ENCODE measurements at places on chromosomes 1 and 21.
A peak's percentile ranks its signal among the peaks of the same experiment; 100 is the strongest.

GRCh38 chr1:114368560-114369255, 142.3 kb downstream of the TRIM33 start:
- no peak for DNase-seq

GRCh38 chr1:52919723-52920483, 1.6 kb downstream of the ECHDC2 start:
- DNase-seq = no peak

DNA sequence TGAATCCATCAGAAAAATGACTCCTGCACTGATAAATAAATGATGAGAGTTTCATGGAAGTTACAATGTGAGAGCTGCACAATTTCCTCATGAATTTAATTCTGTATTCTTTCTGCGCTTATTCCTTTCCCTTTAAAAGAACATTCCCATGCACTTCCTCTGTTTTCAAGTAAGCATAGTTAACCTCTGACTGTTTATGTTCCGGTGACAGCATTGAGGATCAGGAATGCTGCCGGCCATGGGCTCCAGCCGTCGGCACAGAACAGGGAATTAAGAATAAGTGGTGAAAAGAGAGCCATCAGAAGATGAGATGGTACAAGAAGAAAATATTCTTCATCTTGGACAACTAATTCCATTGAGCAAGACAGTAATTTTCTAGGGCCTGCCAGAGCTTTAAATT, 65.3 kb downstream of the SUSD4 start:
- peak; percentile 24 for DNase-seq

DNA sequence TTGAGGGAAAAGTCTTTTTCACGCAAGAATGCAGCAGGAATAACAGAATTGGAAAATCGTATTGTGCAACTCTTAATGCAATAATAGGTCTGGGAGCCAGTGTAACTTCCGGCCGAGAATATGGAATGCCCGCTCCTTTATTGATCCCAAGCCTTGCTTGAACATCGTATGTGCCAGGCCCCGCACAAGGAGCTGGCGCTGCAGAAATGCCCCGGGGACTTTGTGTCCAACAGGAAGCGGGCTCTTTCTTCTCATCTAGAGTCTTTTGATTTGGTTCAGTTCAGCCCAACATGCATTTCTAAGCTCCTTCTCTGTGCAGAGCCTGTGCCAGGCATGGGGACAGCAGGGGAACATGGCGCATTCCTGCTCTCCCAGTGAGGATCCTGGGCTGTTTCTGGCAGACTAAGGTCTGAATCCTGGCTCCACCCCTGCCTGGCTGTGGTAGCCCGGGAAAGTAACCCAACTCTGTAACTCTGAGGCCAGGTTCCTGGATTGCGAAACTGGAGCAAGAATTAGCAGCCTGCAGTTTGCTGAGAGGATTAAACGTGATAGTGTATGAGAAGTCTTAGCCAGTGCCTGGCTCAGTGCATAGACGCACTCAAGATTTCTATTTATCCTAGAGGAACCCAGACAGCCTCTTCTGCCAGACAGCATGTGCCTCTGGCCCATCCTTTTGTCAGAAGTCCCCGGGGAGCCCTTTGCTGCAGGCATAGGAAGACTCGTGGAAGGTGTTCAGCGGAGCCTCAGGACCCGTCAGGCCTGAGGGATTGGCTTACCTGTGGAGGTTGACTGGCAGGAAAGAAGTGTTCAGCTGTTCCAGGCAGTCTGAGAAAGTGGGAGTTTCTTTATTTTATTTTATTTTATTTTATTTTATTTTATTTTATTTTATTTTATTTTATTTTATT, 987 bp upstream of the CDCP2 start:
- DNase-seq = peak; percentile 69

GRCh38 chr1:70143048-70143659, 62.2 kb downstream of the LRRC40 start:
- peak; percentile 14 for DNase-seq

GRCh38 chr21:46622226-46622625, 13.2 kb upstream of the PRMT2 start:
- no peak for DNase-seq

DNA sequence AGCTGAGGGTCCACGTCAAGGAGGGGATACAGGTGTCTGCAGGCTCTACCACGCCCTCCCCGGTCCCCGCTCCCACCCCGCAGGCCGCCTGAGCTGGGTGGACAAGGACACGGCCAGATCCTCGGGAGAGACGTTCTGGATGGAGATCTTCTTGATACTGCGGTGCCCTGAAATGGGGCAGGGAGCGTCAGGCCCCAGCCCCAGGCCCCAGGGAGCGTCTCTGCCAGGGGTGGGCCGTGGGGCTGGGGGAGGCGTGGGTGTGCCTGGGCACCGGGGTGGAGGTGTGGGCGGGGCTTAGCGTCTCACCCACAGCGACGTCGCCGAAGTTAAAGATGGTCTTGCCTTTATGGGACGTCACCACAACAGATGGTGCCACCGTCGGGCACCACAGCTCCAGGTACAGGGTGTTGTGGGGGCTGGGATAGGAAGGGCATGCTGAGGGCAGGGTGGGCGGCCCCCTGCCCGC, 7.3 kb upstream of the TMEM52 start:
- DNase-seq = no peak

DNA sequence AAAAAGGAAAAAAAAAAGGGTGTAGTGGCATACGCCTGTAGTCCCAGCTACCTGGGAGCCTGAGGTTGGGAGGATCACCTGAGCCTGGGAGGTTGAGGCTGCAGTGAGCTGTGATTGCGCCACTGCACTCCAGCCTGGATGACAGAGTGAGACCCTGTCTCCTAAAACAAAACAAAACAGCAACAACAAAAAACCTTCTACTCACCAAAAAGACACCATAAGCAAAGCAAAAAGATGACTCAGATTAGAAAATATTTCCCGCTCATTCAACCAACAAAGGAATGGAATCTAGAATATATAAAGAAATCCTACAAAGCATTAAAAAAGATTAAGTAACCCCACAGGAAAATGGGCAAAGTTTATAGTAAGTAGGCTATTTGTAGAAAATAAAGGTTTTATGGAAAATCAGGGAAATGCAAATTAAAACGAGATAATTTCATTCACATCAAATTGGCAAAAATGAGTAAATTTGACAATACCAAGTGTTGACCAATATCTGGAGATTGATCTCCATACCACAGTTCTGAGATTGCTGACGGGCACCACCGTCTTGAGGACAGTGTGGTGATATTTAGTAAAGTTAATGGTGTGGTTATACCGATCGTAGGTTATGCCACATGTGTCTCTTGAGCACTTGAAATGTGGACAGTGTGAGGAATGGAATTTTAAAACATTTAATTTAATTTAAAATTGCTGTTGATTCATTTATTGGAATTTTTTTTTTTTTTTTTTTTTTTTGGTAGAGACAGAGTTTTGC, 54.0 kb downstream of the PIK3CD start:
- DNase-seq = no peak

- no peak for DNase-seq
Observed at GRCh38 chr21:44442266-44443125, 12.8 kb upstream of the LRRC3 start.

DNA sequence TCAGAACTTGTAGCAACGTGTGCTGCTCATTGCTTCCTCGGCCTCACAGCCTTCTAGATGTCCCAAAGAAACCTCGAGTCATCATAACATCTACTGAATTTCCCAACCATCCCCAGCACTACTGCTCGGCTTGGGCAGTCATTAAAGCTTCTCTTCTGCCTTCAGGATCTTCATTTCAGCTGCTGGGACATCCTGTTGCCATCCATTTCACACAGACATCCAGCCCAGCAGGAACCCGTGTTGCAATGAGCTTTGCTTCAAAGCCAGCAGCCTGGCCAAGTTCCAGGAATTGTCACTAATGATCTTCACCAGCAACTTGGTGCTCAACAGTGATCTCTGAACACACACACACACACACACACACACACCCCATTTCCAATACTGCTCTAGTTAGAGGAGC, 18.5 kb downstream of the WLS start:
- no peak for DNase-seq

DNA sequence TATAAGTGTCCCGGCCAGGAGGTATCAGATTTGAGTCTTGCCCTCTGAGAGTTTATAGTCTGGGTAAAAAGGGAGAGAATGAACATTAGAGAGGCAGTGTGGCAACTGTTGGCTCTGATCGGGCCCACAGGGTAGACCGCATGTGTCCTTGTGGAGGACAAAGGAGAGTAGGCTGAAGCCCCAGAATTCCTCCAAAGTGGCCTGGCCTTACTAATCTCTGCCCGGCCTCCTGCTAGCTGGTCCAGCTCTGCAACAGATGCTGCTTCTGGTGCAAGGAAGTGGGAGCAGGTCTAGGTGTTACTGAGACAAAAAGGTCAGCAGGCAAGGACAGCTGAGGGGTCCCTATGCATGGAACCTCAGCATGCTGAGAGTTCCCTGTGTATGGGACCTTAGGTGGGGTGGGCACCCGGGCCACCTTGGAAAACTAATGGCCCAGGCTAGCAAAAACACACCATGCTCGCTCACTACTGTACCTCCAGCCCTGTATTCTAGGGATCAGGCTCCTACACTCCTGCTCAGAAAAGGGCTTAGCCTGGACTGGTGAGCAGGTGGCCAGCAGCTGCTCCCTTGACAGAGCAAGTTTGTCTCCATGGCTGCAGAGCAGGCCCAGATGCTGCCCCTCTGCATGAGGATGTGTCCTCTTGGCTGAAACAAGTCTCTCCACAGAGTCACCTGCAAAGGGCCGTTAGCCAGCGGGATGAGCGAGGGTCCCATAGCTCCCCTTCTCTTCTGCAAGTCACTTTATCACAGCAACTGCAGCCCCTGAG, 30.3 kb upstream of the RGS16 start:
- no peak for DNase-seq

DNA sequence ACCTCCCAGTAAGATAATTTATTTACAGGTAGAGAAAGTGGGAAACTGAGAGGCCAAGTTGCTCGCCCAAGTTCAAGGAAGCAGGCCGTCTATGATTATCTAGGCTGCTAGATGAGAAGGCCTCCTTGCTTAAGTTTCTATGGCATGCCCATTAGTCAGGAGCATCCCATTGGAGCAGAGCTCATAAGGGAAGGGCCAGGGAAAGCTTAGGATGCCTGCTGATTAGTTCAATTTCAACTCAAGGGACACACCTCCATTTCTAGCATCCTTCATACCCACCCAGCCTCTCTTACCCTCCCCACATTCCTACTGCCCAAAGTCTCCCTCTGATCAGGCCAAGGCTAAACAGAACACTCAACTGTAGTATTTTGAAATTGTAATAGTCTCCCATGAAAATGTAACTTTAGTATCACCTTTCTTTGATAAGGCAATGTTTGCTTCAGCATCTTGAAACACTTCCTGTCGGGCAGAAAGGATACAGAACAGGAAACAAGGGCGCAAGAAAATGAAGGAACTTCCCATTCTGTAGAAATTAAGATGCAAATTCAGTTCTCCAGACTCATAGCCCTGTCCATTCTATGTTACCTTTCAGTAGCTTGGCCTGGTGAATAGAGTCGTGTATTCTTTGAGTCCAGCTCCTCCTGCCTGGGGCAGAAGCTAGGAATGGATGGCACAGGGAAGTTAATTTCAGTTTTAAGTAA, 46.3 kb upstream of the TARBP1 start:
- no peak for DNase-seq

DNA sequence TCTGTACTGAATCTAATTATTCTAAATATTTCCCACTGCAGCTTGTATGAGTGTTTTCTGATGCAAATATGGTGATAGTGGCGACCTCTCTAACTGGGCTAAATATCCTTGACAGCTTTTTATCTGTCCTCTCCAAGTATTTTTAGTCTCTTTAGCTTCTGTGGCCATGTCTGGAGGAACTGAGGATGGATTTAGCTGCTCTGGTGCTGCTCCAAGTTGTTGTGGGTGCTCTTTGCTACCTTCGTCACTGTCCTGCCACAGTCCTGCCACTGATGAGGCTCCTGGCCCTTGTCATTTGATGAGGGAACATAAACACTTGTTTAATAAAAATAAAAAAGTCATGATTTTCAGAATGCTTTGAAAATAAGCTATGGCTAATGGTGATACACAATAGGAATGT, 15.9 kb downstream of the CAMTA1 start:
- DNase-seq = no peak

GRCh38 chr1:227547310-227548118, 15.8 kb upstream of the ZNF678 start:
- DNase-seq = no peak

GRCh38 chr21:40985370-40985769, 138.4 kb upstream of the DSCAM start:
- no peak for DNase-seq

GRCh38 chr1:193952778-193953374, 766.5 kb upstream of the B3GALT2 start:
- no peak for DNase-seq

All from hepatic stellate cell (primary cell).